ENCODE measurements at places on chromosomes 7 and 10. TPM values are rescaled to one million over a fixed set of nuclear protein-coding genes. Genes with fewer than 3 reads are reported as not detected.

- DNase-seq = no peak
Observed at GRCh38 chr10:71423901-71424300, 27.2 kb downstream of the CDH23 start.

DNA sequence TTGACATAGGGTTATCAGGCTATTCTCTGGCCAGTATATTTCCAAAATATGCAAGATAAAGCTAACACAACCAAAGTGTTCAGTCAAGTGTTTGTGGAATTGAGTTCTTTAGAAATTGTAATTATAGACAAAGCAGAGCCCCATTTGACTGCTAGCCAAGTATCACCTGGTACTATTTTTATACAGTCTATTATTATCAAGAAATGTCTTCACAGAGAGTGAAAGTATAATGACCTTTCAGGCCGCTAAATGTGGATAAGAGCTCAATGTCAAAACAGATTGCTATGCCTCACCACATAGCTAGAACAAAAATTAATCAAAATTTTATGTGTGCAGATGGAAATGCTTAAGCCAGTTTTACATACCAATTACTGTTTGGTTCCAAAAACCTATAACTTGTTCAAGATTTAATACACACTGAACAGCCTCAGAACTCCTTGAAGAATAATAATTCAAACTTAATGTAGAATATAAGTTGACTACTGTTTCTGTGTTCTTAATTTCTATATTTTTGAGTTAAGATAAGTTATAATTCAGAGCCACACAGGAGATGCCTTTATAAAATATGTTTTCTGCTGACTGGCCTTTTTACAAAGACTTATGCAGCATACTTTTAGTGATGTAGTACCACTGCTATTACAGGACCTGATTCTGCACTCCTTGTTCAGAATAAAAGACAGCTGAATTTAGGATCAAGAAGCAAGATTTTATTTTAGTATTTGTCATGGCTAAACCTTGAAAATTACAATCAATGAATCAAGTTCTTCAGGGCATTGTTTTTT lies 31.0 kb downstream of the PRPS1L1 start:
- DNase-seq = no peak

GRCh38 chr7:44976040-44976745 lies 2.6 kb downstream of the MYO1G start:
- DNase-seq = no peak

Gene ZYX
- 68.3 TPM for total RNA-seq

Gene ASIC3
- 4.5 TPM for total RNA-seq

Gene AIMP2
- total RNA-seq = 58.4 TPM

Gene CLDN3
- not detected for total RNA-seq
